Brain (organoid and tissue), 16 donors: ENCODE measurements at places on chromosomes 5 and 9. TPM values are rescaled to one million over a fixed set of nuclear protein-coding genes. Genes with fewer than 3 reads are reported as not detected.
A peak's percentile ranks its signal among the peaks of the same experiment; 100 is the strongest.

The FAM81B gene
- polyA plus RNA-seq = not detected

The NIPAL4 gene
- 4.3 TPM for polyA plus RNA-seq

The NFIL3 gene
- 10.7 TPM for polyA plus RNA-seq

The ADAMTS13 gene
- 4.0 TPM for polyA plus RNA-seq

The C1QTNF2 gene
- polyA plus RNA-seq = 0.39 TPM

The CFAP157 gene
- not detected for polyA plus RNA-seq

- no peak for DNase-seq
Measured at GRCh38 chr5:68662804-68663307, 431.0 kb upstream of the SLC30A5 start.

- no peak for DNase-seq
Measured at GRCh38 chr9:28970241-28970654, 1397.0 kb upstream of the C9orf72 start.

GRCh38 chr9:137593176-137593575 lies 2.9 kb upstream of the ZMYND19 start:
- no peak for DNase-seq

DNA sequence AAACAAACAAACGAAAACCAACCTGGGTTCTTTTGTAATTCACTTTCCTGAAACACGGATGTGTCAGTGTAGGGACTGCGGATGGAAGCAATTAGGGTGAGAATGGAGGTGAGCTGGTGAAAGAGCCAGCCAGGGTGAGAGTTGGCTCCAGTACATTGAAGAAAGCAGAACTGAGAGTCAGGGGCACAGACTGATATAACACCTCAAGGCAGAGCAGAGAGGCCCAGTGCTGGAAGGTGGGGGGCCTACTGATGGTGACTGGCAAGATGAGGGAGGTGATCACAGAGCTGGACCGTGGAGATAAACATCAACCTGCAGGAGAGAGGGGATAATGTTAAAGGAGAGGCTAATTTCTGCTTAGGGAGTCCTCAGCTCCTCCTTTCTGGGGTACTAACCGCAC lies 221.1 kb downstream of the MAN2A1 start:
- DNase-seq = no peak

DNA sequence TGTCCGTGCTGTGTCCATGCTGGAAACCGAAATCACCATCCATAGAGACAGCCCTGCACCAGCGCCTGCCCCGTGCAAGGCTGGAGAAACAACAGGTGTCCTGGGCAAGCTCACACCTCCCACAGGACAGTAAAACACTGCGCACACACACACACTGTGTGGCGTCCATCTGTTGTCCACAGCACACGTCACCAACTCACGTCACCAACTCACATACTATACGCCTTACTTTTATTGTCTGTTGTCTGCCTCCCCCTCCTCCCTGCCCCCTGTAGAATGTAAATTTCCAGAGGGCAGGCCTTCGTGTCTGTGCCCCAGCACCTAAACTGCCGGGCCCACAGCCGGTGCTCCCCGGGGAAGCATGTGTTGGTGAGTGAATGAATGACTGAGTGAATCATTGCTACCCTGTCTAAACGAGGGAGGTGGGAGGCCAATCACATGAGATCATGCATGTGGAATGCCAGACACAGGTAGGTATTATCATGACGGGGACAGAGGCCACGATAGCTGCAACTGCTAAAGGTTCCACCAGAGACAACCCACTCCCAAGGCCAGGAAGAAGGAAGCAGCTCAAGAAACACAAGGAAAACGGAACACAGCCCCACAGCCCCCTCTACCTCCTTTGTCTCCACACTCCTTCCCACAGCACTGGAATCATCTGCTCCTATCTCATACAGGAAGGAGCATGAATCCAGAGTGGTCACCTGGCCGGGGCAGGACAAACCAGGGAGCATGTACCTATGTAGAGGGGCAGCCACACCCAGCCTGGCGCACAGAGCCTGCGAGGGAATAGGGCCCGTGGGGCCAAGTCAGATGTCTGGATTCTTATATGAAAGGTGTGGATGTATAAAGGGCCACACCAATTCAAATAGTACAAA lies 41.9 kb downstream of the STK10 start:
- DNase-seq = no peak

GRCh38 chr9:129377931-129378661 lies 200.0 kb upstream of the IER5L start:
- DNase-seq = peak; percentile 69

- no peak for DNase-seq
Measured at GRCh38 chr5:147930769-147931168, 24.4 kb upstream of the C5orf46 start.

DNA sequence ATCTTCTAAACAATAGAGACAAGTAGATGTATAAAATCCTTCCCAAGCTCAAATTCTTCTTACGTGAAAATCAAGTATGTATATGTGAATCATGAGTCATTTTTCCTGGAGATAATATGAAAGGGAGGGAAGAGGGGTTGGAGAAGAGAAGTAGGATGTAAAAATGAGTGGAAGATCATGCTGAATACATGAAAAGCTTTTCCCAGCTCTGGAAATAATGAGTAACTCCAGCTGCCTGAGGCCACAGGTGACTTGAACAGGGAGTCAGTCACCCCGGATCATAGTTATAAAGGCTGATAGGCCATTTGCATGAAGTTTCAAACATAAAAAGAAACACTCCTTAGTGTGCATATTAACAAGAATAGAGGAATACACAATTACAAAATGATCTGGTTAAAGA lies 486.7 kb downstream of the EFNA5 start:
- no peak for DNase-seq

- no peak for DNase-seq
Measured at GRCh38 chr5:1519631-1520210, 4.0 kb downstream of the LPCAT1 start.

DNA sequence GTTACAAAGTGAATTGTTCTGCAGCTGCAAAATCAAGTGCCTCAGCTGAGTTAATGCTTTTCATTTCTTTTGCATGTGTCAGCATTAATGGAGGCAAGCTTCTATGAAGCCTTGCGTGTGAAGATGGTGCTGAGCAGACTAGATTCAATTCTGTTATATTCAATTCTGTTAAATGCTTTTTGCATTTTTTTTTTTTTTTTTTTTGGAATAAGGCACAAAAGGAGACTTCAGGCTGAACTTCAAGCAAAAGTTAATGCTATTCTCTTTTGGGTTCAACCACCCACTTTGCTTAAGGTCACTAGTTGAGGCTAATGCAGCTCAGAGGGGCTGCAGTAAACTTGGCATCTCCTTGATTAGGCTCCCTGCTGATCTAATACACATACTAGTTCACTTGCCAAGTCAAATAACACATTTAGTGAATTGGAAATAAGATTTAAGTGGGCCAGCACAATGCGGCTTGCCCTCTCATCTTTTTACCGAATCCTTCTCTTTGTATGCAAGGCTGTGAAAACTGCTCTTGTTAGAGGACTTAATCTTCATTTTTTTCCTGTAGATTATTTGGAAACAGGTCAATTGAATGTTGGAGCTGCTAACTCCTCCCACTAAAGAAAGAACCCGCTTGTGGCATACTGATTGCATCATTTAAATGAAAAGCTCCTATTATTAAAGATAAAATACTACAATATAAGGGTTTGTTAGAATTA lies 1020.2 kb downstream of the NR2F1-AS1 start:
- peak; percentile 56 for DNase-seq

GRCh38 chr5:134175921-134176510 lies 734 bp downstream of the SKP1 start:
- DNase-seq = no peak

DNA sequence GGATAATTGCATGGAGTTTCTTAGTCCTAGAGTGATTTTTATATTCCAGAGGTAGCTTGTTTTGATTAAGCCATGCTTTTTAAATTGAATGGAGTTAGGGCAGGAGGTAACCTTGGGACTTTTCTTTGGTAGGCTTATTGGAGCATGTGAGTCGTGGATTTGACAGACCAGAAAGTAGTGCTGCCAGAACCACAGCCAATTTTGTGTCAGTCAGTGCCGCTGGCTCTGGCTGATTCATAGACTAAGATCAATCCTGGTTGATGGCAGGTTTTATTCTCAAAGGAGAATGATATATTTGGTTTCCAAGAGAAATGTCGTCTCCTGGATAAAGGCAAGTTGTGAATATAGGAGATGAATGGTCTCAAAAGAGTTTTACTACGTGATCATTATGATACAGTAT lies 20.3 kb downstream of the RAI14 start:
- peak; percentile 56 for DNase-seq
